Liver (tissue), 10 donors: ENCODE measurements at places on chromosomes 16 and 17.

- DNase-seq, result no peak
- H3K4me1 ChIP-seq, result no peaks in the 10 kb centered on the region
- no peak overlapping the region for H3K27ac ChIP-seq
These were observed 145.3 kb downstream of the FOXL1 start for GRCh38 chr16:86723689-86724088.

GRCh38 chr16:88381820-88382451, 823 bp upstream of the ZNF469 start:
- no peaks in the 10 kb centered on the region for H3K36me3 ChIP-seq
- H3K27ac ChIP-seq, result no peak overlapping the region
- peaks cover 3% of the 10 kb centered on the region for H3K4me1 ChIP-seq
- H3K4me3 ChIP-seq, result no peak overlapping the region
- H3K27me3 ChIP-seq, result peaks cover 6% of the 10 kb centered on the region

GRCh38 chr17:69908626-69909368, 166.2 kb upstream of the KCNJ16 start:
- no peak overlapping the region for H3K27ac ChIP-seq
- no peaks in the 10 kb centered on the region for H3K36me3 ChIP-seq
- no peaks in the 10 kb centered on the region for H3K4me1 ChIP-seq
- no peak for DNase-seq
- H3K4me3 ChIP-seq, result no peak overlapping the region

DNA sequence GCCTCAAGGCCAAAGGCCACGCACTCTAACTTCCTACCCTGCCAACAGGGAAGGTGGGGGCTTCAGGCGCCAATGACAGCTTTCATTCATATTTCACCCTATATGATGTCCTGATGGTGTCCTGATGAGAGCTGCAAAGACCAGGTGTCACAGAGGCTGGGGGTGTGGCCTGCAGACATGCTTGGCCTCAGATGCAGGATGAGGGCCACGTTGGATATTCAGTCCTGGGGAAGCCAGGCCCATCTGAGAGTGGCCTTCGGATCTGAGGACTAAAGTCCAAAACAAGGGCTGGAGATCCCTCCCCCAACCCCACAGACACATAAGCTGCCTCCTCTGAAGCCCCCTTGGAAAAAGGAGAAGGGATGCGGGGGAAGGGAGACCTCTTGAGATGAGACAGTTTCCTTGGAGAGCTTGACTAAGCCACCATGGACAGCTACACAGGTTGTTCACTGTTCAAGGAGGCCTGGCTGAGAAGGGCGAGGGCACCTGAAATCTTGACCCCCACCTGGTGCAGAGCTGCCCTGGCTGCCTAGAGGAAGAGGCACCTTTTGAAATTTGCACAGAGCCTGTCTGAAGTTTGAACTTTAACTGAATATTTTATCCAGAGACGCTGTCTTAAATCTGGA, 24.3 kb upstream of the GSG1L start:
- peaks cover 14% of the 10 kb centered on the region for H3K4me1 ChIP-seq
- H3K36me3 ChIP-seq, result no peaks in the 10 kb centered on the region
- H3K27ac ChIP-seq, result no peak overlapping the region
- no peaks in the 10 kb centered on the region for H3K27me3 ChIP-seq
- DNase-seq, result no peak
- H3K4me3 ChIP-seq, result no peak overlapping the region

DNA sequence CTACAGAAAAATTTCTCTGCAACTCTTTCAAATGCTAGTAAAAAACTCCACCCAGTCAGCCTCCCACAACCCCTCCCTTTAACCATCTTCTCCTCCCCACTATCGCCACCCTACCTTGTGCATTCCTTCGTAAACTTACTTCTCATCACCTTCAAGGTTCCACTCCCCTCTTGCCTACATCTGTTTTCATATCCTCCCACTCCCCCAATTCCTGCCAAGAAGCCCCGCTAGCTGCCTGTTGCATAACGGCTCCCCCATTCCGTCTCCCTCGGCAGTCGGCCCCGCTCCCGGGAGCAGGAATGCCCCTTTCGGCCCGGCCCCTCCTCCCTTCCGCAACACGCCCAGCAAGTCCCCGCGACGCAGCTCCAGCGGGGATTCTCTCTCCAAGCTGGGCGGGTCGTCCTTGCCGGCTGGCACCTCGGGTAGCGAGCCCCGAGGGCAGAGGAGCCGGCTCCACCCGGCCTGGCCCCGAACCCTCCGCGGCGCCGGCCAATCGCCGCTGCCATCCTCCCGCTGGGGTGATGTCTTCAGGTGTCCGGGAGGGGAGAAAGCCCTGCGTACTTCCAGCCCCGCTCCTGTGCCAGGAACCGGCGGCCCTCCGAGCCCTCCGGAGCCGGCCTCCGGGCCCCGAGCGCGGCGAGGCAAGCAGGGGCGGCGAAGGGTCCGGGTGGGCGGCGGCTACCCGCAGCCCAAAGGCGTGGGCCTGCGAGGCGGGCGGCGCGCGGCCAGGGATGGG, 1.5 kb downstream of the PHLPP2 start:
- no peaks in the 10 kb centered on the region for H3K27me3 ChIP-seq
- H3K36me3 ChIP-seq, result peaks cover under 1% of the 10 kb centered on the region
- H3K27ac ChIP-seq, result peak overlapping the region; percentile 73
- peak; percentile 74 for DNase-seq
- H3K4me3 ChIP-seq, result peak overlapping the region; percentile 55

DNA sequence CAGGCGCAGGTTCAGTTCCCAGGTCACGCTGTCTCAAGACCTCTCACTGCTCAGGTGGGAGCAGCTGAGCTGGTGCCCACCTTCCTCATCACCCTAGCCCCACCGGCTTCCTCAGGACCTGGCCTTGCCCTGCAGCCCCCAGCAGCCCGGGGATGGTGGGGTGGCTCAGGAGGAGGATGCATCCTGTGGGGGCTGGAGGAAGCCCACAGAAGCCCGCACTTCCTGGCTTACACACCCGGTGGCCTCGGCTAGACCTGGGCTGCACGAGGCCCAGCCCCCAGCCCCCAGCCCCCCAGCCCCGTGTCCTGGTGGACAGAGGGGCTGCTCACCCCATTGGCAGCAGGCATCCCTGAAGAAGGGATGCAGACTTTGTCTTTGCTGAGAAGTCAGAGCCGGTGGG, 43.4 kb downstream of the BAHCC1 start:
- no peaks in the 10 kb centered on the region for H3K36me3 ChIP-seq
- H3K27me3 ChIP-seq, result no peaks in the 10 kb centered on the region
- DNase-seq, result no peak
- no peak overlapping the region for H3K27ac ChIP-seq

- no peaks in the 10 kb centered on the region for H3K36me3 ChIP-seq
- DNase-seq, result no peak
- H3K4me3 ChIP-seq, result no peak overlapping the region
- no peaks in the 10 kb centered on the region for H3K27me3 ChIP-seq
- no peak overlapping the region for H3K27ac ChIP-seq
These were observed 516.4 kb downstream of the GRIN2A start for GRCh38 chr16:9665851-9666271.

DNA sequence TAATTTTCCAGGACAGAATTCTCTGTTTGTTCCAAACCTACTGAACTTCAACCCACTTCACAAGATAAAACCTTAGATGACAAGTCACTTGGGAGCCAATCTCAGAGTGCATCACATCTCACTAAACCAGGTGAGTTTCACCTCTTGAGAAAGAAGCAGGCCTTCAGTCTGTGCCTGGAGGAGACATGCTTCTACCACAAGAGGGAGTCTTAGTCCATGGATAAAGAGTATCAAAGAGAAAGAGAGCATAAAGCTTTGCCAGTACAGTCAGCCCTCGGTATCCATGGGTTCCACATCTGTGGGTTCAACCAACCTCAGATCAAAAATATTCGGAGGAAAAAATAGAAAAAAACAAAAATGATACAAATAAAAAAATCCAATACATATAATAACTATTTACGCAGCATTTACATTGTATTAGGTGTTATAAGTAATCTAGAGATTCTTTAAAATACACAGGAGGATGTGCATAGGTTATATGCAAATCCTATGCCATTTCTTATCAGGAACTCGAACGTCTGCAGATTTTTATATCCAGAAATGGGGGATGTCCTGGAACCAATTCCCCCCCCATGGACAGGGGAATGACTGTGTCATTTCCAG, 37.7 kb downstream of the DUSP14 start:
- H3K27ac ChIP-seq, result no peak overlapping the region
- no peaks in the 10 kb centered on the region for H3K27me3 ChIP-seq
- DNase-seq, result no peak
- peaks cover 37% of the 10 kb centered on the region for H3K36me3 ChIP-seq
- no peak overlapping the region for H3K4me3 ChIP-seq
- no peaks in the 10 kb centered on the region for H3K4me1 ChIP-seq

DNA sequence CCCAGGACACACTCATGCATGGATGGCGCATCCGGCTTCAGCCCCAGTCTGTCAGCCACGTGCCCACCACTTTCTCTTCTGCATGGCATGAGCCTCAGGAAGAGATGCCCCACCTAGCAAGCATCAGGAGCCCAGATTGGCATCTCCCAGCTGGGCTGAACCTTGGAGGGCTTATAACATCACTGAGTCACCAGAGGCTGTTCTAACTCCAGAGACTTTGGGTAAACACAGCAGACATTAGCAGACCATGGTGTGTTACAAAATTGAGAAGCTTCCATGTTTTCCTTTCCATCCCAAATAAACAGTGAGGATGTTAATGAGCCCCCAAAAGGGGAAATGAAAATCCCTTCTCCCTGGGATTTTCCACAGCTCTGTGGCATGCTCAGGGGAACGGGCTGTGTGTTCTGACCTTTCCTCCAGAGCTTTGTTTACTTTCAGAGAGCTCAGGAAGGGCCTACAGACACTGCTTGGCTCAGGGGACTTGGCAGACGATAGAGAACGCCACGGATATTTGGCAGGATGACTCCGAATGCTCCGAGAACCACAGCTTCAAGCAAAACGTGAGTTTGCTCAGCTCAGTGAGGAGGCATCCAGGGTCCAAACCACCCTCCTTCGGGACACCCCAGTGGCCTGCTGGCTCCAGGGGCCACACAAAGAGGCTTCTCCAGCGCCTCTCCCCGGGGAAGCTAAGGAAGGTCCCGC, 16.5 kb downstream of the GLP2R start:
- no peak for DNase-seq
- H3K36me3 ChIP-seq, result no peaks in the 10 kb centered on the region
- no peaks in the 10 kb centered on the region for H3K27me3 ChIP-seq
- H3K4me3 ChIP-seq, result no peak overlapping the region
- H3K27ac ChIP-seq, result peak overlapping the region; percentile 56

- no peaks in the 10 kb centered on the region for H3K27me3 ChIP-seq
- no peaks in the 10 kb centered on the region for H3K4me1 ChIP-seq
- H3K27ac ChIP-seq, result no peak overlapping the region
- peaks cover 2% of the 10 kb centered on the region for H3K36me3 ChIP-seq
- no peak overlapping the region for H3K4me3 ChIP-seq
These were observed 99.6 kb downstream of the ABCC1 start for GRCh38 chr16:16048904-16049582.

- H3K36me3 ChIP-seq, result no peaks in the 10 kb centered on the region
- H3K4me3 ChIP-seq, result no peak overlapping the region
- H3K27me3 ChIP-seq, result no peaks in the 10 kb centered on the region
- no peaks in the 10 kb centered on the region for H3K4me1 ChIP-seq
- no peak overlapping the region for H3K27ac ChIP-seq
These were observed 64.9 kb downstream of the TEX14 start for GRCh38 chr17:58626905-58627304.

- no peak for DNase-seq
- no peaks in the 10 kb centered on the region for H3K4me1 ChIP-seq
- no peak overlapping the region for H3K27ac ChIP-seq
These were observed 273.1 kb upstream of the CCL2 start for GRCh38 chr17:33981711-33982601.

DNA sequence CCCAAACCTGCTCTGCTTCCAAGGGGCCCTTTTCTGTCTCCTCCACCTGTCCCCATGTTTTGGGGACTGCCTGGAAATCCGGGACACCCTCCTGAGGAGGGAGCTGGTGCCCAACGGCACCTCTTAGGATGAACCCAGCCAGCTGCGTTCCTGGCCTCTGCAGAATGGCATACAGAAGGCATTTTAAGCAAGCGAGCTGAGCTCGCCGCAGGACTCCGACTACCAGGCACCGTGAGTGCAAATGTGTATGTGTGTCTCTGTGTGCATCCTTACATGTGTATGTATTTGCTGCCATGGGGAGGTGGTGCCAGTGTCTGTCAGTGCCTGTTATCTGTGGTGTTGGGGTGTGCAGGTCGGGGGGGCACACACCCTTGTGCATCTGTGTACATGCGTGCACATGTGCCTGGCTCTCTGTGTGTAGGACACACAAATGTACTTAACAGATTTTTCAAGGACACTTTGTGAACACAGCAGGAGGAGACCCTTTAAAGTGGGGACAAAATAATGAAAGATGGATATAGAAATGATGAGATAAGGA, 39.3 kb downstream of the ABAT start:
- H3K27me3 ChIP-seq, result no peaks in the 10 kb centered on the region
- H3K4me3 ChIP-seq, result no peak overlapping the region
- no peaks in the 10 kb centered on the region for H3K4me1 ChIP-seq
- no peak overlapping the region for H3K27ac ChIP-seq
- DNase-seq, result no peak

DNA sequence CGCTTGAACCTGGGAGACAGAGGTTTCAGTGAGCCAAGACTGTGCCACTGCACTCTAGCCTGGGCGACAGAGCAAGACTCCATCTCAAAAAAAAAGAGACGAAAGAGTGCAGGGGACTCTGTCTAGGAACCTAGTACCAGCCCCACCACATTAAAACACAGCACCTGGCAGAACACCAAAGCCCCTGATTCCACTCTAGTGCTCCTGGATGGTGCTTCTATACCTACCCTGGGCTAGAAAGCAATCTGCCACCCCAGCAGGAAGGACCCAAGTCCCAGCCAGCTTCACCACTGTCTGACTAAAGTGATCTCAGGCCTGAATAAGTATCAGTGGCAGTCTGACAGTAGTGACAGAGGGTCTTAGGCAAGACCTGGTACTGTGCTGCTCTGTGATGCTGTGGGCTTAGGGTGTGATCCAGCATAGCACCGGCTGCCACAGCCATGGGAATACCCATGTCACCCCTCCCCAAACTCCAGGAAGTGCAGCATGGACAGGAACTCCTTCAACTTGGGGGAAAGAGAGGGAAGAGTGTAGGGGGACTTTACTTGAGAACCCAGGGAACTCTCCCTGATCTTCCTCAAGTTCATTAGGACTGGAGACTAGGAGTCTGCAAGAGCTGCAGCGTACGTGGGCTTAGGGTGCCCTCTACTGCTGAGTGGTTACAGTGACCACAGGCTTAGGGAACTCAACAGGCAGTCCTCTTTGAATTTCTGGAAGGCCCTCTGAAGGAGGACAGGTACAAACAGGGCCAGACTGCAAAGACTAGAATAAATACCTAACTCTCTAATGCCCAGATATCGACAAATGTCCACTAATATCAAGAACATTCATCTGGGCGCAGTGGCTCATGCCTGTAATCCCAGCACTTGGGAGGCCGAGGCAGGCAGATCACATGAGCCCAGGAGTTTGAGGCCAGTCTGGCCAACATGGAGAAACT, 30.0 kb upstream of the RNF43 start:
- peak; percentile 74 for DNase-seq
- H3K36me3 ChIP-seq, result no peaks in the 10 kb centered on the region
- no peak overlapping the region for H3K27ac ChIP-seq
- H3K4me1 ChIP-seq, result no peaks in the 10 kb centered on the region

- H3K36me3 ChIP-seq, result no peaks in the 10 kb centered on the region
- no peak for DNase-seq
- peaks cover 2% of the 10 kb centered on the region for H3K27me3 ChIP-seq
- H3K4me3 ChIP-seq, result no peak overlapping the region
- no peak overlapping the region for H3K27ac ChIP-seq
These were observed 52.1 kb downstream of the SCNN1B start for GRCh38 chr16:23354246-23354645.

GRCh38 chr16:14300705-14301168, 229.6 kb downstream of the MRTFB start:
- H3K36me3 ChIP-seq, result no peaks in the 10 kb centered on the region
- no peak overlapping the region for H3K4me3 ChIP-seq
- peaks cover 23% of the 10 kb centered on the region for H3K4me1 ChIP-seq
- H3K27me3 ChIP-seq, result no peaks in the 10 kb centered on the region

- H3K4me3 ChIP-seq, result no peak overlapping the region
- no peak for DNase-seq
- no peak overlapping the region for H3K27ac ChIP-seq
- no peaks in the 10 kb centered on the region for H3K4me1 ChIP-seq
- H3K27me3 ChIP-seq, result no peaks in the 10 kb centered on the region
These were observed 87.3 kb upstream of the CORO6 start for GRCh38 chr17:29709866-29710519.
